PC-9 (cell line): ENCODE measurements at places on chromosomes 16 and 17.

DNA sequence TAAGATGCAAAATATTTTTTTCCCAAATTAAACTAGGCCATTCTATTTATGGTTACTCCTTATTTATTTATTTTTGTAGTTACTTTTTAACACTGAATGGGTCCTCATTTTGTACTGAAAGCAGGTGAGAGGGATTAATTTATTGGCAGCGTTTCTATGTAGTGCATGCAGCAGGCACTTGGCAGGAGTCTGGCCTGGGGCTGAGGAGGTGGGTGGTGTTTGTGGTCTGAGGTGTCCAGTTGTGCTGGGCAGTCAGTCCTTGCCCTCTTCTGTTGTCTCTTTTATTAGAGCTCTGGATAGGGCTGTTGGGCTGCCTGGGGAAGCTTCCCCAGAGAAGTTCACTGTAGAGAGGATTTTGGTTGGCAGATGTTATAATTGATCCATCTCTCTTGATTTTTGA, 12.7 kb downstream of the SEC14L1 start:
- no peak for DNase-seq

GRCh38 chr17:4590981-4591453, 6.7 kb downstream of the SMTNL2 start:
- DNase-seq, result no peak

DNA sequence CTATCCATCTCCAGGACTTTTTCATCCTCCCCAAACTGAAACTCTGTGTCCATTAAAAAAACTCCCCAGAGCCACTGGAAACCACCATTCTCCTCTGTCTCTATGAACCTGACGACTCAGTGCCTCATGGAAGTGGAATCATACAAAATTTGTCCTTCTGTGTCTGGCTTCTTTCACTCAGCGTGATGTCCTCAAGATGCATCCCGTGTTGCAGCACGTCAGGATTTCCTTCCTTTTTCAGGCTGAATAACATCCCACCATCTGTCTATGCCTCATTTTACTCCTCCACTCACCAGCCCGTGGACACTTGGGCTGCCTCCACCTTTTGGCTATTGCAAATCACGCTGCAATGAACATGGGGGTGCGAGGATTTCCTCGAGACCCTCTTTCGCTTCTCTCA, 12.6 kb upstream of the ALDH3A1 start:
- DNase-seq, result no peak

DNA sequence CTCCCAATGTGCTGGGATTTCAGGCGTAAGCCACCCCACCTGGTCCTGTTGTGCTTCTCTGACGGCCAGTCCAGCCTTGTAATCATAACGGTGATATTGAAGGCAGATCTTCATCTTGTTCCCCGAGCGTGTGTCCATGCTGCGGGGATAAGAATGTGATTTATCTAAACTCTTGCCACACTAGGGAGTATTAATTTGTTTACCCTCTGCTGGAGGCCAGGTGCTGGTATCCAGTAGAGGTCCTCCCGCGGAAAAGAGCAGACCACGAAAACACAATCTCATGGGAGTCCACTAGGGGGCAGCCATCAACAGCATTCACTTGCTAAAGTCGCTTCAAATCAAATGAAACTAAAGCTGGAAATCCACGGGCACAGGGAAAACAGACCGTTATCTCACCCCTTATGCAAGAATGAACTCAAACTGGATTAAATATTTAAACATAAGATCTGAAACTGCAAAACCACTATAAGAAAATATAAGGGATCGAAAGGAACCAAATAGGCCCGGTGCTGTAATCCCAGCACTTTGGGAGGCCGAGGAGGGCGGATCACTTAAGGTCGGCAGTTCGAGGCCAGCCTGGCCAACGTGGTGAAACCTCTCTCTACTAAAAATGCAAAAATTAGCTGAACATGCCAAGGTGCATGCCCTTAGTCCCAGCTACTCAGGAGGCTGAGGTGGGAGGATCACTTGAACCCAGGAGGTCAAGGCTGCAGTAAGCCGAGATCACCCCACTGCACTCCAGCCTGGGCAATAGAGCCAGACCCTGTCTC, 22.3 kb upstream of the RBBP6 start:
- peak; percentile 83 for DNase-seq

GRCh38 chr17:1720856-1721386, 3.6 kb upstream of the WDR81 start:
- DNase-seq, result no peak

DNA sequence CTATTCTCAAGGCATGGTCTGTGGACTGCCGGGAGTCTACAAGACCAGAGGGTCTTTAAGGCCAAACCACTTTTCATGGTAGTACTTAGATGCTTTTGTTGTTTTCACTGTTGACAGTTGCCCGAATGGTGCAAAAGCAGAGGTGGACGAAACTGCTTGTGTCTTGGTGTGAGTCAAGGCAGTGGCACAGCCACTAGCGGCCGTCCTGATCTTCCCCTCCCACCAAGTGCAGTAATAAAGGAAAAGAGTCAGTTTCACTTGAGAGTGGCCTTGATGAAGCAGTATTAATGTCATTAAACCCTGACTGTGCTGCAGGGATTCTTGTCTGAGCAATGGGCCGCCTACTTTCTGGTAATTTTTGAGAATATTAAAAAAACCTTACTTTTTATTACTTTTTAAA, 109.1 kb downstream of the PRKCA start:
- no peak for DNase-seq

DNA sequence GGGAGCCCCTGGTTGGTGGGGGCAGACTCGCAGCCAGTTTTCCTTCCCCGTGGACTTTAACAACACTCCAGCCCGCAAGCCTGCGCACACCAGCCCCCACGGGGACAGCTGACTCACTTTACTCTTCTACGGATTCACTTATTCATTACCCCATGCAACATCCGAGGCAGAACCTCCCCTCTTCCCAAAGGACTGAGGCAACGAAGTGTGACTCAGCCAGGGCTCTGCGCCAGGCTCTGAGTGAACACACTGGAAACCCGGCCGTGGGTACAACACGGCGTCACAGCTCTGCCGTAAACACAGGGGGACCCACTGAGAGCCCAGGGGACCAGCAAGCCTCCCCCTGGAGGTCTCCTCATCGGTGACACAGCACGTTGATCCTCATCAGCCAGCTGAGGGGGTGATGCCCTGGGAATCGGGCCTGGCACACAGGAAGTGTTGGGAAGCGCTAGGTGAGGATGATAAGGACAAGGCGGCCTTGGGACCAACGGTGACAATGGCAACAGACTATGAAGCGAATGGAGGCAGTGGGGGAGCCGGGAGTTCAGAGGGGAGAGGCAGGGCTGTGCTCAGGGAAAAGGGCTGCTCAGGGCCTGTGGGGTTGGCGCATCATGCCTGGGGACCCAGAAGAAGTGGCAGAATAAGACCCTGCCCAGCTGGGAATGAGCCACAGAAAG, 14.6 kb downstream of the COTL1 start:
- peak; percentile 61 for DNase-seq

- no peak for DNase-seq
Observed at GRCh38 chr16:239948-240277, 5.3 kb downstream of the FAM234A start.
